ENCODE measurements at places on chromosomes 16 and 17.
A peak's percentile ranks its signal among the peaks of the same experiment; 100 is the strongest.

DNA sequence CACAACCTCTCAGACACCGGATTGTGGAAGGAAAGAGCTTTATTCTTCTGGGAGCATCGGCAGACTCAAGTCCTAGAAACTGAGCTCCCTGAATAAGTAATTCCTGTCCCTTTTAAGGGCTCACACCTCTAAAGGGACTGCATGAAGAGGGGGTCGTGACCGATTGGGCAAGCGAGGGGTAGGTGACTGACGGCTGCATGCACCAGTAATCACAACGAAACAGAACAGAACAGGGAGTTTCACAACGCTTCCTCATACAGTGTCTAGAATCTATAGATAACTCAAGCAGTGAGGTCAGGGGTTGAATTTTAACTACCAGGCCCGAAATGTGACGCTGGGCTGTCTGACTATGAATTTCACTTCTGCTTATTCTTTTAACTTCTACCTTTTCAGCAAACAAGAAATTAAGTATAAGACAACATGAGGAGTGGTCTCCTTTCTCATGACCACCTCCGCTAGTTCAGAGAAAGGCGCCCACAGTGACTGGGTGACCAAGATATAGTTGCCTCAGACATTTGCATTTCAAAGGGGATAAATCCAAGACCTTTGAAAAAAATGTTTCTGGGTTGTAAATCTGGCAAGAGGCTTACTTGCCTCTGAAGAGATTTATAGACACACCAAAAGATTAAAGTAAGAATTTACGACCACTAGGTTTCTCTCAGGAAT is 88.4 kb upstream of the ATF7IP2 start:
- DNase-seq, result peak; percentile 40

DNA sequence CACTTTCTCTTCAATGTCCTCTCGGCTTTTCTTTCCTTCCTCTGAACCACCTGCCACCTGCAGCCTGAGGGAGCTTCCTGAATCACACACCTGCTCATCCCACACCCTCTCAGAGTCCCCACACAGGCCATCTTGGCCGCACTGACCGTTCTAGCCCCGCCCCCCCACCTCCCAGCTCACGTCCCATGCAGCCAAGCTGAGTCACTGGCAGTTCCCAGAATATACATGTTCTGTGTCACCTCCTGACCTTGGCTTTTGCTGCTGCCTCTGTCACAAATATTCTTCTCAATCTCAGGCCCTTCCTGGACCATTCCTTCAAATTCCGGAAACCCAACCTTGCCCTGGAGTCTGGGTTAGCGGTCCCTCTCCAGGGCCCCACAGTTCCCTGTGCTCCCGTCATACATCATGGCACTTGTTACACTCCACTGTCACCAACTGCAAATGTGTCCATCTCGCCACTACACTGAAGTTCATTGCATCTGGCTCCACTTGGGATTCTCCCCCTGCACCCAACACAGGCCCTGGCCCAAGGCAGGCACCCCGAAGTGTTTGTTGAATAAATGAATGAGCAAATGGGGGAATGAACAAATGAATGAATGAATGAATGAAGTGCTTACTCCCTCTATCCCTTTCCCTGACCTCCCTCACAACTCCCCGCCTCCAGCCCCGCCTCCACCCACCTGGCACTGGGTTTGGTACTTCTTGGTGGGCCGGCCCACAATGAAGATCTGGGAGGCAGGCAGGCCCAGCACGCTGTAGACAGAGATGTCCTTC is 12.8 kb downstream of the PIMREG start:
- DNase-seq, result no peak

- no peak for DNase-seq
These were observed 31.5 kb downstream of the RAB11FIP3 start for GRCh38 chr16:456891-457483.

DNA sequence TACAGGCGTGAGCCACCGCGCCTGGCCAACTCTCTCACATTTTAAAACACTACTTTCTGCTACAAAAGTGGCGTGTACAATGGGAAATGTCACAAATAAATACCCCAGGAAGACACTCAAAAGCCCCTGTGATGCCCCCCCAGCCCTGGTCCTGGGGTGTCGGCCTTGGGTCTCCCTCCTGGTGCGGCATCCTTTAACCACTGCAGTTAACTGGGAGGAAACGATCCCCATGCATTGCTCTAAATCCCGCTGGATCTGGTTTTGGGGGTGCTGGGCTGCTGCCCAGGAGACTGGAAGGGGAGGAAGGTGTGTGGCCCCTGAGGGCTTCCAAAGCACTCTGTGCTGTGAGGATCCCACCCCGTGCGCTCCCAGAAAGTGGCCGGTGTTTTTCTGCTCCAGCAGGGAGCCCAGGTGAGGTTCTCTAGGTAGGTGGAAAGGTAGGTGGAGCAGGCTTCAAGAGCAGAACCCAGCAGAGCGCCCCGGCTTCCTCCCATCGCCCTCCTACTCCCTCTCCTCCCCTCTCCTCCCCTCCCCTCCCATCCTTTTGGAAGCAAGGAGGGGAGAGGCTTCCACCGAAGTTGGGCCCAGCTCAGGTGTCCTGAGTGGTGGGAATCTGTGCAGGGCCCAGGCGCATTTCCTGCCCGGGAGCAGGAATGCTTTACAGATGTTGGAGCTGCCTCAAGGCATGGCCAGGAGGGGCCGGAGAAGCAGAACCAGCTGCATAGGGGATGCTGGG is 363.3 kb downstream of the SEC14L1 start:
- no peak for DNase-seq

GRCh38 chr16:23014592-23014991 is 134.7 kb downstream of the USP31 start:
- no peak for DNase-seq

DNA sequence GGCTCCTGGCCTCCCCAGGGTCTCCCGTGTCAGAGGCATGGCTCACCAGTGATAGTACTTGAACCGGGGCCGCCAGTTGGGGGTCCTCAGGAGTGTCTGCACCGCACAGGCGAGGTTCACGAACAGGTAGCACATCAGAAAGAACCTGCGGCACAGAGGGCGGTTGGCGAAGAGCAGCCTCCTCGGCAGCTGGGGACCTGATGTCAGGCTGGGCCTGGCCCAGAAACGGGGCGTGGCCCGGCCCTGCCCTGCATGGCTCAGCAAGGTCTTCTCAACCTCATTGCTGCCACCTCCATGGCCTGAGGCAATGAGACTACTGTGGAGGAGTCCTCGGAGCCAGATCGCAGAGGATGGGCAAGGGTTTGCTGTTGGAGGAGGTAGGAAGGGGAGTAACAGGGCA is 4.1 kb upstream of the LCAT start:
- DNase-seq, result no peak

DNA sequence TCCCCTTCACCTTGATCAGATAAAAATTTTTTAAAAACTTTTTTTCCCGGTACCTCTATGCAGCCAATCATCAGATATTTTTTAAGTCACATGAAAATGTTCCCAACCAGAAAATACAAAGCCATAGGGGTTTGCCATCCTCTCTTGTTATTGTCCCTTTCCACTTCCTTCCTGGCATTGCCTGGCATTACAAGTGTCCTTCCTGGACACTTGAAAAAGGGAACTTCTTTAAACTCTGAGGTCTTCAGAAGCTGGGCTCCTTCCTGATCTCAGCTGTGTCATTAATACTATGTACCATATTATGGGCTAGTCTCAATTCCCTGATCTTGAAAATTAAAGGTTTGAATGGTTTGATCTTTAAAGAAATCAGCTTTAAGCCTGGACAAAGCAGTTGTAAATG is 64.9 kb downstream of the TEX14 start:
- DNase-seq, result no peak
